ENCODE measurements at places on chromosomes 1 and 21.
A peak's percentile ranks its signal among the peaks of the same experiment; 100 is the strongest.

DNA sequence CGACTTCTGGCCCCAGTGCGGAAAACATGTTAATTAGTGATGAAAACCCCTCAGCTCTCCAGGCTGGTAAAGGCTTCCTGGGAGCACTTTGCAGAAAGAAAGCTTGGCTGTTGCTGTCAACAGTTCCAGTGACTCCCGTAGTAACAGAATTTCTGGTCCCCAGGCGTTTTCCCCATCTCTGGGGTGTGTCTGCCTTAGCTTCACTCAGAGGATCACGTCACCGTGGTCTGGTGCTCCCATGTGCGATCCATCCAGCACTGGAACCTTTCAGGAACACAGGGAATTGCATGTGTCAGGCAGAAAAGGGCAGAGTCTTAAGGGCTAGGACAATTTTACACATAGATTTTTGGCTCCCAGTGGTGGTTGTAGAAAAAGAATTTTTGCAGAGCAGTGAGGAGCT, 470.4 kb upstream of the USP24 start:
- DNase-seq, result no peak

DNA sequence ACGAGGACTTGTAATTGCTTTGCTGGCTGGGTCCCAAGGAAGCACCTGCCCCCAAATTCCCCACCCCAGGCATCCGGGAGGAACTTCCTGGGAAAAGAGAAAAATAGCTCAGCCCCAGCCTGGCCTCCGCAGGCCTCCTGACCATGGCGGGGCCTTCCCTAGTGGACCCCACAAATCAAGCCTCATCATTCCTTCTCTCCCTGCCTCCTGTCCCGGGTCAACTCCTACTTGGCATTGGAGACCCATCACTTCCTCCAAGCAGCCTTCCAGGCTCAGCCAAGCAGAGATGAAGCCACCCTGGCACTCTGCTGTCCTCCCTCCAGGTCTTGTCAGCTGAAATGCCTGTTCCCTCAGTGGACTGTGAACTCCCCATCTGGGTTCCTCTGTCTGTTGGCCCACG, 38.0 kb downstream of the AJAP1 start:
- no peak for DNase-seq

GRCh38 chr1:14543191-14543840, 55.2 kb upstream of the KAZN start:
- no peak for DNase-seq

- no peak for DNase-seq
These were observed 14.4 kb upstream of the GALNT2 start for GRCh38 chr1:230052665-230053064.

DNA sequence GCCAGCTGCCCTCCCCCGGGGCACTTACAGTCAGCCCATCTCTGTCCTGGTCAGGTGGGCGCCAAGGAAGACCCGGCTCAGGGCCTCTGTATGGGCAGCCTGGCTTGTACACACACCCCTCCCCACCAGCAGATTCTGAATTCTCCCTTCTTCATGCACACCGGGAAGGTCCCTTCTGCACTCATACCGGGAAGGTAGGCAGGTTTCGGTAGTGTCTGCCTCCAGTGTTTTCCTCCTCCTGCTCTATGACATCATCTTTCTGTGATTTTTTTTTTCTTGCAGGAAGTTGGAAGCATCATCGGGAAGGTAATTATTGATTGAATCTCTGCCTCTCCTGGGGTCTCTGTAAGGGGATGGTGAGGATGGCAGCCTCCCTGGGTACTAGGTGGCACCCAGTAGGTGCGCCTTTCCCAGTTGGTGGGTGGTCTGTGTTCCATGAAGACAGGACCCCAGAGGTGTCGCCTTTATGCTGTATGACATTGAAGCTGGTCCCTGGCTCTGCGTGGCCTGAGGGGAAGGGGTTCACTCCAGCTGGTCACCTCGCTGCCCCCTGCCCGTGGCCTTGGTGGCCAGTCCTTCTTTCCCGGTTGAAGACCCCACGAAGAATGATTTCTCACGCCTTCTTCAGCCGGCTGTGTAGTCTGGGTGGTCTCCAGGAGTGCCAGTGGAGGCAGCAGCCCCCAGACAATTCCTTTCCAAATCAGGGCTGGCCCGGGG, 82.1 kb upstream of the COL6A1 start:
- no peak for DNase-seq

- DNase-seq, result no peak
These were observed 4.8 kb downstream of the TBX19 start for GRCh38 chr1:168285521-168285790.

DNA sequence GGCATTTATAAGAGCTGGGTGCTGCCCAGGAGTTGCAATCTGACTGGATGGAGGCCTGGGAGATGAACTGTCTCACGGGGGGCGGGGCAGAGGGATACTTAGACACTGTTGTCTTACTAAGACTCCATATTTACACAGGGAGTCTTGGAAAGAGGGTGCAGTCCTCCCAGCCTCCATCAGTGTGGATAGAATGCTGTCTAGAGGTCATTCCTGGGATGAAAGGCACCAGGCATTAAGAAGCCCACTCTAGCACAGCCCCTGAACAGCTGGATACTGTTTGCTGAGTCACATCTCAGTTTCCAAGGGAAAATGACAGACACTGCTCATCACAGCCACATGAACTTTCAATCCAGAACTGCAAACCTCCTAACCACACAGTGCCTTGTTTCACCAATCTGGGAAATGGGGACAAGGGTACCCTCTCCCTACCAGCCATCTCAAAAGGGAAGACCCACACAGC, 43.3 kb downstream of the SSBP3 start:
- no peak for DNase-seq

- no peak for DNase-seq
These were observed 61.1 kb downstream of the PTPRU start for GRCh38 chr1:29297450-29297849.

- DNase-seq, result no peak
These were observed 5.9 kb upstream of the WNT2B start for GRCh38 chr1:112502826-112503225.

- DNase-seq, result no peak
These were observed 481.3 kb downstream of the CAMTA1 start for GRCh38 chr1:7266561-7266960.

DNA sequence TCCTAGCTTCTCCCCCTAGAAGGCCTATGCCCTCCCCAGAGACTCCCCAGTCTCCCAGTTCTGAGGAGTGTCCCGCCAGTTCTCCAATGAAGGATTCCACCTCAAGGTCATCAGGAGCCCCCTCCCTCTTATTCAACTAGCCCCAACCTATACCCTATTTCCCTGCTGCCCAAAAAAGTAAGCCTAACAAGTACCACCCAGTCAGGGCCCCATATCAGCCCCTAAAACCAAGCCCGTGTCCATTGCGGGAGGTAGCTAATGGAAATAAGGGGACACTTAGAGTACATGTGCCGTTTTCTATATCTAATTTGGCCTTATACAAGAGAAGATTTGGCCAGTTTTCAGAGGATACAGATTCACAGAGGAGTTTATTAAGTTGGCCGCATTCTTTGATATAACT, 416.2 kb downstream of the MATN1 start:
- no peak for DNase-seq

DNA sequence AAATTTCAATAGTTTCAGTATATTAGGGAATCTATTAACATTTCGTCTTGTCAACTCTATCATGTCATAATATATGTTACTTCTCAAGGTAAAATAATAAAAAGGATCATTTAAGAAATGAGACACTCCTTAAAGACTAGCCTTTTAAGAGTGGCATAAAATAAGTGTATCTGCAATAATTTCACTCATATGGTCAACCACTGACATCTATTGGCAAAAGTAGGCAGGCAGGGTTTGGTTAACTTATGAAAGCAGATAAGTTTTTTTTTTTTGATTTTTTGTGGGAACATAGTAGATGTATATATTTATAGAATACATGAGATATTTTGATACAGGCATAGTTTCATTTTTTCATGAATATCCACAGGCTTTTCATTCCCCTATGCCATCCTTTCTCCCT, 5.5 kb upstream of the RGS21 start:
- DNase-seq, result no peak

DNA sequence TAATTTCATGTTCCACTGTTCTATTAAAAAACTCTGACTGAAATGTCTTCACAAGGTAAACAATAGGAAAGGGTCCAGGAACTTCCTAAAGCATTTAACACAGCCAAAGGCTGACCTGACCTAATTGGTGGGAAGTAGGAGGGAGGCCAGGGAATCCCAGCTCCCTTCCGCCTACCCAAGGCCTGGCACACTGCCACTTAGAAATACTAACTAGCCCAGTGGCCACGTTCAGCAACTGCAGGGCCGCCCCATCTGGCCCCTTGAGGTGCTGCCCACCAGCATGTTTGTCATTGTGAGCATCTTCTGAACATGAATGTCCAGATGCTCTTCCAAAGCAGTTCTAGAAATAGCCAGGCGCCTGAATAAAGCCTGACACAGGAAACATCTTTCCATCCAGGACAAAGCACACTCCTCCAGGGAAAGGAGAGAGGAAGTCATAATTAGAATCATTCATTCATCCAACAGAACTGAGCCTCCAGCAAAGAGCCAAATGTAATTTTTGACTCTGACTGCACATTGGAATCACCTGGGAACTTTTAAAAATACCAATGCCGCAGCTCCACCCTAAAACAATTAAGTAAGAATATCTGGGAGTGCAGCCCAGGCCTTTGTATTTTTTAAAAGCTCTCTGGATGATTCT, 44.6 kb upstream of the BCL9 start:
- no peak for DNase-seq

DNA sequence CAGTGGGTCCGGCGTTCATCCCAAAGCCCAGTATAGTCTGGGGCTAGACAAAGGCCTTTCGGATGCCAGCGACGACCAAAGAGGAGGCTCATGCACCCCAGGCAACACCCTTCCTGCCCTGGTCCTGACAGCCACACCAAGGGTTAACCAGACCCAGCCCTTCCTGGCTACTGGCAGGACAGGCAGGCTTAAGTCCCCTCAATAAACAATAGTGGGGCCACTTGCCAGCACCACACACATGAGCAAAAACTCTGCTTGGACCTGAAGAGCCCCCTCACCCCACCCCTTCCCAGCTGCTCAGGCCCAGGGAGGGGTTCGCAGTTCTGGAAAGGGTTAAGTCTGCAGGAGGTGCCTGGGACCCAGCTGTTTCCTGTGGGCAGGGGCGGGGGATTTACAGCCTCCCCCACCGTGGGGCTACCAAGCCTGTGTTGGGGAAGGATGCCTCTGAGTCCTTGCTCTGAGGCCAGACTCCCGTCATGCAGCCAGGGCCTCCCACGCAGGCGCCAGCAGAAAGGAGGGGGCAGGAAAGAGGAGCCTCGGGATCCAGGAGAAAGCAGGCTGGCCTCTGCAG, 18.2 kb downstream of the PHLDA3 start:
- no peak for DNase-seq

- DNase-seq, result no peak
These were observed 9.9 kb upstream of the PLEKHG5 start for GRCh38 chr1:6501279-6501813.

GRCh38 chr1:168991667-168992475, 114.6 kb upstream of the ATP1B1 start:
- DNase-seq, result no peak

GRCh38 chr1:202315576-202316168, 26.1 kb downstream of the UBE2T start:
- DNase-seq, result peak; percentile 68

DNA sequence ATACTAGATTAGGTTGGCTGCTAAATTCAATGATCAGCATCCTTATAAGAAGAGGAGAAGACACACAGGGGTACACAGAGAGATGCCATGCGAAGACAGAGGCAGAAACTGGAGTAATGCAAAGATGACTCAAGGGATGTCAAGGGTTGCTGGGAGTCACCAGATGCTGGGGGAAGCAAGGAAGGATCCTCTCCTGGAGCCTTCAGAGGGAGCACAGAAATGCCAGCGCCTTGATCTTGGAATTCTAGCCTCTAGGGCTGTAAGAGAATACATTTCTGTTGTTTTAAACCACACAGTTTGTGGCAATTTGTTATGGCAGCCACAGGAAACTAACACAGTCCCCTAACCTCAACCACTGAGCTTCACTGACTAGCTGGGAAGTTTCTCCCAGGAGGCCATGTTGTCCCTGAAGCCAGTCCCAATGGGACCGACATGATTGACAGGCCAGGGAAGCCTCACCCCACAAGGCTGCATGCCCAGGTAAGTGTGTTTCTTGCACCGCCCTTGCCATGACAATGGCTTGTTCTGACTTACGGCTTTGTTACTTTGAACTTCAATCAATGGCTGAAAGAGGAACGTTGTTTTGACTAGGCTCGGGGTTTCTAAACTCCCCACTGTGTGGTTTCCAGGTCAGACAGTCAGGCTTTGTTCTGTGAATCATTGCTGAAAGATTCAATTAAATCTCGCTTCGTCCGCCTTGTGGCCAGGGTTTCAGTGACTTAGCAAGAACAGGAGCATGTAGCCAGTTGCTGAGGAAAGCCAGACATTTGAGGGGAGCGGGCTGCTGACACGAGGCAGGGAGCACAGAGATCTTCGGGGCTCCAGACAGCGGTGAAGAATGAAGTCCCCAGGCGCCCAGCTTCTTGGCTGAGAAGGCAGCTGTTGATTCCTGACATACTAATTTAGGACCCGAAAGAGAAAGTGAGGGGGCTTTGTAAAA, 62.3 kb downstream of the RUNX1 start:
- peak; percentile 36 for DNase-seq

- no peak for DNase-seq
These were observed 11.4 kb downstream of the SCMH1 start for GRCh38 chr1:41230656-41231055.

DNA sequence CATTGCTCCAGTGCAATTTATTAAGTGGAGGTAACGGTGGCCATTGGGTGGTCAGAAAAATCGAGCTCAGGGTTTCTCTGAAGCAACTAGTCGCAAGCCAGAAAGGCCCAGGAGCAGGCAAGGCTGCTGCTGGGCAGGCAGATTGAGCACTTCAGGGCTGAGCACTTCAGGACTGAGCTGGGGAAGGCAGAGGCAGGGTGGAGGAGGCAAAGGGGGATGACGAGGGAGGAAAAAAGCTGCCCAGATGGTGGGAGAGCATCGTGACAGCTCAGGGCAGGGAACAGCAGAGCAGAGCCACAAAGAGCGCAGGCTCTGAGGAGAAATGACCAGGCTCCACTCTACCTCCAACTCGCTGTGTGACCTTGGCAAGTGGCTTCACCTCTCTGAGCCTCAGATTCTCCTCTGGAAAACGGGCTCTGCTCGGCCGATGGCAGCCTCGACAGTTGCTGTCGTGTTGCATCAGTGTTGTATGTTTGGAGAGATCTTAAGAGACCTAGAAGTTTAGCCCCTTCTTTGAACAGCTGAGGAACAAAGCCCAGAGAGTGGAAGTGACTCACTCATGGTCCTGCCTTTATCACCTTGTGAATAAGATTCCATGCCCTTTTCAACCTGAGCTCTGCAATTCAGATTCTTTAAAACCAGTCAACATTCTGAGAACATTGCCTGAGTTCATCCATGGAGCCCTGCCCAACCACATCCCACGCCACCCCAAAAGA, 141.4 kb downstream of the SYF2 start:
- no peak for DNase-seq

- no peak for DNase-seq
These were observed 45.9 kb downstream of the PLXNA2 start for GRCh38 chr1:208198236-208198635.

Data from activated CD8-positive, alpha-beta memory T cell treated with anti-CD3 and anti-CD28 coated beads for 1 hour (primary cell).